Stimulated activated CD4-positive, alpha-beta T cell treated with anti-CD3 and anti-CD28 coated beads, Interleukin-12 subunit alpha, Interleukin-12 subunit beta, amount 100 ng/mL, for 4 hours (primary cell): ENCODE measurements at places on chromosomes 3 and 15.

DNA sequence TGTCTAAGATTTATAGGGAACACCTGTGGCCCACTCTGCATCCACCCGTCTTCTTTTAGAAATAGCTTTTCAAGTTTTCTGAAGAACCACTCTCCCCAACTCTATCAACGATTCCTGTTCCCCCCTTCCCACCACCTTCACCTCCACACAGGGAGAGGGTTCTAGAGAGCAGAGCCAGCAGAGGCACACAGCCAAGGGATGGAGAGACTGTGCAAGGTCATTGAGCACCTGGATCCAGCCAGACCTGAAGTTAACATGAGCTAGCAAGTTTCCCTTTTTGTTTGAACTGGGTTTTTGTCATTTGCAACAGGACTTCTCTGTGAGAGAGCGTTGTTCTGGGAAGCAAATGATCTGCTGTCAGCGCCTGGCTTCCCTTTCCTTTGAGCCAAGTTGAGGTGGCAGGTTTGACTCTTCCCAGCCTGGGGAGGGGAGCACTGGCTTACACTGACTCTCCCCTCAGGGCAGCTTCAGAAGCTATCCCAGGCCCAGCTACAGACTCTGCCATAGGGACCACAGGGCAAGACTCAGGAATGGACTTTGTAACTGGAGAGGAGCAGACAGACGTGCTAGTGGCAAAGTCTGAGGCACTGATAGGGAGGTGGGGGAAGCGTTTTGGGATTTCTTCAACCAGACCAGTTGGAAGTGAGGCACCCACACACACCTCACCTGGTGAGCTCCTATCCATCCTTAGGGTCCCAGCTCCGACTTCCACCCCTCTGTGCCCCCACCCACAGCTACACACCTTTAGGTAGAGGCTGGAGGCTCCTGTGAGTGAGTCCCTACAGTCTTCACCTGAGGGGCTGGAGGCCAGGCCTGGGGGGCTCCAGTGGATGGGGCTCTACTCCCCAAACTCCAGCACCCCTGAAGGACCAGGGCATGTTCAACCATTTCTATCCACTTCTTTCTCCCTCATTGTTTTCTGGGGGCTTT is 19.4 kb upstream of the PLXNA1 start:
- DNase-seq, result no peak

- DNase-seq, result no peak
Measured at GRCh38 chr3:87413814-87414213, 137.4 kb upstream of the POU1F1 start.

GRCh38 chr3:30319713-30320112 is 286.7 kb upstream of the TGFBR2 start:
- peak; percentile 4 for DNase-seq

- no peak for DNase-seq
Measured at GRCh38 chr3:18124501-18124900, 300.6 kb downstream of the SATB1 start.

GRCh38 chr3:27971600-27971999 is 249.5 kb upstream of the EOMES start:
- no peak for DNase-seq

- no peak for DNase-seq
Measured at GRCh38 chr3:45366290-45366689, 22.1 kb upstream of the LARS2 start.

DNA sequence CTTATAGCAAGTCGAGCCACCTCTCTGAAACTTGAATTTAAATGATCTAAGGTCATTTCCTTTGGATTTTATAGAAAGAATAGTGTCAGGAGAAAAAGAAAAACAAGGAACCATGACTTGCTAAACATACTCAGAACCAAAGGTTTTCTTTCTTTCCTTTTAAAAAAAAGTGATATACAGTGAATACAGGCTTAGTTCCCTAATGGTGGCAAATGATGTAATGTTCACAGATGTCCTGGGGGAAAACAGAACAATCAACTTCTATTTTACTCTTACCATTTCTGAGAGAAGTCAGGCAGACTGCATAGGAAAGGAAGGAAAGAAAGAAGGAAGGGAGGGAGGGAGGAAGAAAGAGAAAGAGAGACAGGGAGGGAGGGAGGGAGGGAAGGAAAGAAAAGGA is 56.5 kb downstream of the ST6GAL1 start:
- no peak for DNase-seq

GRCh38 chr3:109125902-109126301 is 8.0 kb upstream of the MORC1 start:
- no peak for DNase-seq

DNA sequence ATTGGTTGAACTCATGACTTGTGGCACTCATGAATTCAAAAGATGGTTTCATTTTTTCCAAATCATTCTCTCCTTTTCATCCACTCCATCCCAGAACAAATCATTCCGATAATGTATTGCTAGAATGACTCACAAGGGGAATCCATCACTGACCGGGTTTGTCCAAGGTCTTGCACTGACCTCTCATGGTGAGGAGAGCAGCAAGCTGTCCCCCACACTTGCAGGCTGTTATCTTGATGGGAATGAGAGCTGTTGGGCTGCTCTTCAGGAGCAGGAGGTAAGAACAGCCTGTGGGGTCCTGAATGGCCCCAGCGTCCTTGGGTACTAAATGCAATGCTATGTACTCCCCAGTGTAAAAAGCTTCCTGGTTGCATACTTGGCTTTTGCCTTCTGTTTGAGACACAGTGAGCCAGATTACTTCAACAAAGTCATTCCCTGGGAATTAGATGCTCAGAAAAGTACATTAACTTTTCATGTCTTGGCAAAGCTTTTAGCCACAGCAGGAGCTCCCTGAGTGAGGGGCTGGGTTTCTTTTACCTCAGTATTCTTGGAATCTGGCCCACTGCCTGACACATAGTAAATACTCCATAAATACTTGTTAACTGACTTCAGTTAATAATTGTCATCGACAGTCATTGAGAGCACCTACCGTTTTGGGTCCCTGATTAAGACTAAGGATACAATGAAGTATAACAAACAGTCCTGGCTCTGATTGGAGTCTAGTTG is 24.1 kb downstream of the CCNL1 start:
- no peak for DNase-seq

GRCh38 chr15:60572541-60573421 is 93.8 kb upstream of the ICE2 start:
- no peak for DNase-seq

- DNase-seq, result no peak
Measured at GRCh38 chr3:16944356-16944755, 59.6 kb downstream of the PLCL2 start.

DNA sequence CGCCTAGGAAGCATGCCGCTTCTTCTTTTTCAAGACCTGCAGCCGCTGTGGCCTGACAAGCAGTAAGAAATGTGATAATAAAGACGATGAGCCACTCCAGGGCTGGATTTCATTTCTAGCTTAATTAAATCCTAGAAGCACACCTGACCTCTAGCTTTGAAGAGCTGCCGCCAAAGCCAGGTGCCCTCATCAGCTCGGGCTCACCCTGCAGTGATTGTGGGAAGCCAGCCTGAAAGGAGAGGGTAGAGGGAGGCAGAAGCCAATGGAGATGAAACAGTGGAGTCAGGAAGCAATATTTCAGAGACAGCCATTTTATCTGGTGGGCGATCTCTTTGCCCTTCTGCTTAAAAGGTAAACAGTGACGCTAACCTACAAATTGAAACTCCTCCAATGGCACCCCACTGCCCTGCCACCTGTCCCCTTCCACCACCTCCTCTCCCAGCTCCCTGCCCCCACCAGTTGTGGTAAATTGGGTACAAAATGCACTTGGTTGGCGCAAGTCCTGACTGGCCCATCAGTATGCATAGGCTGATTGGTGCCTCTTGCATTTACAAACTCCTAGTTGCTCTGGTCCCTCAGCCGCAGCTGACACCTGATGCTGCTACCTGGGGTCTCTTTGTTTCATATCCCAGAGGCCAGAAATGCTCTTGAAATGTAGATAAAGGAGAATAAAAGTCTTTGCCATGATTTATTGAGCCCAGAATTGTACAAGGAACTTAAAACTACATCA is 385.3 kb downstream of the PDCD6IP start:
- no peak for DNase-seq

DNA sequence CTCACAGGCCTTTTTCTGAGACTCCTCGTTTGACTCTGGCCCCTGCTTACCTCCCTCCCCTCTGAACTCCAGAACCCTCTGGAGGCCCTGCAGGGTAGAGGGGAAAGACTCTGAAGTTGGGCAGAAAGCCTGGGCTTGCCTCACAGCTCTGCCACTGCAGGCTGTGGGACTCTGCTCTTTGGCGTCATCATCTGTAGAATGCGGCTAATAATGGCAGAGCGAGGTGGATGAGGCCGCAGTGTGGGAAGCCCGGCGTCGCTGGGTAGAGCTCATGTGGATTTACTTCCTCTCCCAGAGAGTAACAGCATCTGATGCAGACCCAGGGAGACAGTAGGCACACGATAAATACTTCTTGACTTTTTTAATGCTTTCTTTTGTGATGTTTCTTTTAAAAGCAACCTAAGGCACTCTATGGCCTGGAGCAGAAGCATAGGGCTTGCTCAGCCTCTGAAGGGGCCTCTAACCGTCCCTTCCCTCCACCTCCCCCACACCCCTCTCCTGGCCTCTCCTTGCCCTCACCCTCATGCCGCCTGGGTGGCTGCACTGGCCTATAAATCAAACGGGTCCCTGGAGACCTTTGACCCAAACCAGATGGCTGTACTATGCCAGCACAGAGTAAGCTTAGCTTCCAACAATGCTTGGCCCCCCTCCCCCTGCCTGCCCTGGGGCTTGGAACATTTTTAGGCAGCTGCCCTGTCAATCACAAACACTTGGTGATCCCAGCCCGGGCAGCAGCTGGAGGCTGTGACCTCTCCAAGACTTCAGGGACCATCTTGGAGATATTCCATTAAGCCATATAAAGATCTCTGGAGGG is 32.9 kb downstream of the SPSB4 start:
- no peak for DNase-seq

GRCh38 chr3:50050361-50050760 is 38.4 kb upstream of the RBM5 start:
- no peak for DNase-seq
